Mesenteric fat pad (tissue), 1 donor: ENCODE measurements at places on chromosomes 11 and 22.

DNA sequence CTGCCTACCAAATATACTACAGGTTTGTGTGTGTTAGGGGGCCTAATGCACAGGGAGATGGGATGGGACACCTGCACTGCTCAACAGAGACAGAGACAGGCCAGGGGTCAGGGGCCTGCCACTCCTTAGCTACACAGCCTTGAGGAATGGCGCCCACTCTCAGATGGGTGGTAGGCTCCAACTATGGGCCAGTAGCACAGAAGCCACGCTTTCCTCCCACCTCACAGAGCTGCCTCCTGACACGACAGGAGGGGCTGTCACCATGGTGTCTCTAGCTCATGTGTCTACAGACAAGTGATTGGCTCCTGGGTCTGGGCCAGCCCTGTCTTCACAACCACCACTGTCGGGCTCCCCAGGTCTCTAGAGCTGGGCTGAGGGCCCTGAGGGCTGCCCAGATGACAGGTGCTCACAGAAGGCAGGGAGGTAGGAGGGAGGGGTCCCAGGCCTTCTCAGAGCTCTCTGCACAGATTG lies 81.8 kb downstream of the DGCR2 start:
- DNase-seq: no peak

GRCh38 chr22:25762147-25762546 lies 20.2 kb downstream of the MYO18B start:
- no peak for DNase-seq

DNA sequence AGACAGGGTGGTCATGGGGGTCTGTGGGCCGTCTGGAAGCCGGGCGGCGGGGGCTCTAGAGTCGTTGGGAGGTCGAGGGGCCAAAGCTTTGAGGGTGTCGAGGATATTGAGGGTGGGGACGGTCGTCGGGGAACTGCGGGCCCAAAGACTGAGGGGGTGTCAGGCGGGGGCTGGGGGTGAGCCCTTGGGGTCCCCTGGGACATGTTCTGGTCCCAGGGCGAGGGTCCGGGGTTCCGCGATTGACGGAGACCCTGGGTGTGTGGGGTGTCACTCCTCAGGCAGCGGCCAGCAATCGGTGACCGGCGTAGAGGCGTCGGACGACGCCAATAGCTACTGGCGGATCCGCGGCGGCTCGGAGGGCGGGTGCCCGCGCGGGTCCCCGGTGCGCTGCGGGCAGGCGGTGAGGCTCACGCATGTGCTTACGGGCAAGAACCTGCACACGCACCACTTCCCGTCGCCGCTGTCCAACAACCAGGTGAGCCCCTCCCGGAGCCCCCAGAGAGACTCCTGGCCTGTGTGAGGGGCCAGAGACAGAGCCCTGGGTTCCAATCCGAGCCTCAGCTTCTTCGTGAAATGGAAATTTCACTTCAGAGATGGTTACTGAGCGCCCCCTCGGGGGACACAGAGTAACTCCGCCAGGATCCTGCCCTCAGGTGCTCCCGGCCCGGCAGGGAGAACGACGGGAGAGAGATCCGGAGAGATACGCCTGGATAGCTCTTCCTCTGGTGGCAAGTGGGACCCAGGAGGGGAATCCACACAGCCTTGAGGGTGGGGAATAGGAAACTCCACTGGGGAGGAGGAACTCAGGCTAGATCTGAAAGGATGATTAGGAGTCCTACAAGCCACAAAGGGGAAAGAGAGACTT lies 714 bp downstream of the SDF2L1 start:
- no peak for DNase-seq

DNA sequence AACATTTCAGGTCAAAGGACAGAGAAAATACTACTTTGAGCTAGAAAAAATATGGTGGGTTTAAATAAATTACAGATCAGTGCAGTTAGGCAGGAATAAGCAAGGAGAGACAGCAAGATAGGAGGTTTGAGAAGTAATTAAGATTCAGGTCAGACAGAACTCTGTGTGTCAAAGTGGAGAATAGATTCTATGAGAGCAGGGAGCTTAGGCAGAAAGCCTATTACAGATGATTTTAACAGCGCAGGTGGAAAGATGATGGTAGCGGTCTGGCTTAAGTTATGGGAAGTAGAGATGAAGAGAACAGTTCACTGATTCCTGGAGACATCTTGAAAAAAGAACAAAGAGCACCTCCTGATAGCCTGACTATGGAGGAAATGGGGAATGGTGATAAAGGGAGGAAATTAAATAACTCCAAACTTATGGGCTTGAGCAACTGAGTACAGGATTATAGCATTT lies 106.0 kb downstream of the APIP start:
- no peak for DNase-seq

DNA sequence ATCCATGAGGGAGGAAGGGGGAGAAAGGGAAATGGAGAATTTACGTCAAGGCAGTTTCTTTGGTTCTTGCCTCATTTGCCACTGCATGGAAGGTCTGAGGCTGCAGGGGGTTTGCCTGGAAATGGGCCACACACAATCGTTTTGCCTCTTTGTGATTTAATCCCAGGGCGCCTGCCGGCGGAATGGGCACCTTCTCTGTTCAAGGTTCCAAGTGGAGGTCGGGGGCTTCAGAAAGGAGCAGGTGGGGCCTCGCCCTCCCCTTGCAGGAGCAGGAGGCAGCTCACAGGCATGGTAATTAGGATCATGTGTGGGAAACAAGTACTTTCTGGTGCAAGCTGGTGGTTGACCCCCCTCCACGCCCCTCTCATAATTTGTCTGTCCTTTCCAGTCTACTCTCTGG lies 29.9 kb downstream of the MPPED1 start:
- DNase-seq: peak; percentile 68

- peak; percentile 67 for DNase-seq
These were observed 31.2 kb upstream of the SMIM35 start for GRCh38 chr11:118117790-118118601.

GRCh38 chr11:36098087-36098486 lies 154.2 kb downstream of the LDLRAD3 start:
- peak; percentile 53 for DNase-seq

- no peak for DNase-seq
These were observed 972.8 kb downstream of the OPCML start for GRCh38 chr11:132559331-132560036.

GRCh38 chr11:134921938-134922337 lies 509.9 kb upstream of the B3GAT1 start:
- DNase-seq: no peak

- no peak for DNase-seq
These were observed 75.4 kb upstream of the FGF3 start for GRCh38 chr11:69894648-69895047.

GRCh38 chr11:118497831-118498230 lies 29.4 kb upstream of the TTC36 start:
- no peak for DNase-seq

DNA sequence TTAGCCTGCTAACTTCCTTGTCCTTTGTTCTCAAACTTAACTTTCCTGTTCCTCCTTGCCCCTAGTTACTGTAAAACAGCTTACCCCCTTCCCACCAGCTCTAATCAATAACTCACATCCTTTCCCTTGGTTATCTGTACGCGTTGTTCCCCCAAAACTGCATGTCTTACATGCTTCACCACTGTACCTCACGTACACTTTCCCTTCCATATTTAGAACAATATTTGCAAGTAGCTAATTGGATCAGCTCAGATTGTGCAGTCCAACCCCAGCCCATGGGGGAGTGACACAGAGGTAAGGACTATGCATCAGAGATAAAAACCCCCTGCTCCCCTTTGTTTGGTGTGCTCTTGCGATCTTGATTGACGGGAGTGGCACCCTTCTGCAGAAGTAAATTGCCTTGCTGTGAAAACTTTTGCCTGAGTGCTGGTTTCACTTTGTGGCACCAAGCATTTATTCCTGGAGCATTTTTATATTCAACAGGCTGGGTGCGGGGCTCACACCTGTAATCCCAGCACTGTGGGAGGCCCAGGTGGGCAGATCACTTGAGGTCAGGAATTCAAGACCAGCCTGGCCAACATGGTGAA lies 30.9 kb downstream of the MIF start:
- DNase-seq: no peak

DNA sequence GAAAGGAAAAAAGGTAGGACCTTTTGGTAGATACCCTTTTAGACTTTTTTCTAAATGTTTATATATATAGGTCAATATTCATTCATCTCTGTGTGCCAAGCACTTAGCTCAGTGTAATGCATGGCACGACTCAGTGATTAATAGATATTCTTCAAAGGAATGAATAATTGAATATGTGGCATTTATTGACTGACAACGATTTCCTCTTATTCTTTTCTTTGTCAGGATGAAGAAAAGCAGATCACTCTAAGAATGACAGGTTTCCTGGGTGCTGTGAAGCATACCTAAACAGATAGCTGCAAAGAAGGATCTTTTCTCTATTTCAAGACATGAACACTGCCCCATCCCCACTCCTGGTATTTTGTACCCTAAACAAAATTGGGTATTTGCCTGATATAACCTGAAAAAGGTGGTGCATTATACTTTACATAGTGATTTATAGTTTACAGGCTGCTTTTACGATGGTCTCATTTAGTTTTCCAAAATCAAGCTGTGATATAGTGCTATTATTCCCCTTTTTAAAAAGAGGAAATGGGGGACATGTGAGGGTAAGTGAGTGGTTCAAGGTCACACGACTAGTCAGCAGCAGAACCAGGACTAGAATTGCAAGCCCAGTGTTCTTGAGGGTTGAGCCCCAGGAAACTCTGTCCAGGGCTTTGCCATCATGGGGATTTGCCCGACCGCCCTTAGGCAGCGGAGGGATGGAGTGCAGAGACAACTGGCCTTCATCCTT lies 32.9 kb upstream of the CLMP start:
- no peak for DNase-seq

GRCh38 chr22:17481424-17481823 lies 81.9 kb upstream of the SLC25A18 start:
- no peak for DNase-seq

- no peak for DNase-seq
These were observed 83.1 kb upstream of the NCAM1 start for GRCh38 chr11:112878033-112878601.

- DNase-seq: no peak
These were observed 24.9 kb upstream of the GRAMD1B start for GRCh38 chr11:123405123-123405592.

GRCh38 chr11:131503017-131503416 lies 132.6 kb downstream of the NTM start:
- no peak for DNase-seq

- DNase-seq: no peak
These were observed 1107.6 kb downstream of the BRD1 start for GRCh38 chr22:48719978-48720661.

DNA sequence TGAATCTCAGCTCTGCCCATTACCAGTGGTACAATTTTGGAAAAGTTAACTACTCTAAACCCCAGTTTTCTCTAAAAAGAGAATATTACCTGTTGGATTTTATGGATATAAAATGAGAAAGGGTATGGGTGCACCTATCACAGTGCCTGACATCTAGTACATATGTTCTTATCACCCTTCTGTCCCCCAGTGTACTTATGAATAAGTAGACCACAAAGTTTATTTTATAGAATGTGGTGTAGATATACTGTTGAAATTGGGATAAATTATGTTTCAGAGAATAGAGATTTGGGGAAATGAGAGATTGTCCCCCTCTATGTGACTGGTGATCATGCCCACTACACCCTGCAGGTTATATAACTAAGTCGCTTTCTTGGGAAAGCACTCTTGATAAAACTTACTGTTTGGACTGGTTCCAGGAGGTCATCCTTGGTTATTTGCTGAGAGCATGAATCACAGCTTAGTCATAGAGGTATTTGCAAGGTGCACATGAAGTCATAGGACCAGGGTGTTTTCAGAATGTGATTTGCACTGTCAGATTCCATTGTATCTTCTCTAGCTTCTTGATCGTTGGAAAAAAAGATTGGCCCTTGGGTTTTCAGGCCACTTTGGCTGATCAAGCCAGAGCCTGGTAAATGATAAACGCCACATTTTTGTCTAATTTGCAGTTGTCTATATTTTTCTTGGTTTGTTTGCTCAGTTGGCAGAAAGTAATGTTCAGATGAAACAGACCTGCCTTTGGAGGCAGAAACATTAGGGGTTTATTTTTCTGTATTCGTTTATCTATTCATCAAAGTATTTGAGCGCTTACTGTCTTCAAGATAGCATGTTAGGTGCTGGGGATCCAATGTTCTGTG lies 21.3 kb downstream of the STX3 start:
- DNase-seq: no peak

DNA sequence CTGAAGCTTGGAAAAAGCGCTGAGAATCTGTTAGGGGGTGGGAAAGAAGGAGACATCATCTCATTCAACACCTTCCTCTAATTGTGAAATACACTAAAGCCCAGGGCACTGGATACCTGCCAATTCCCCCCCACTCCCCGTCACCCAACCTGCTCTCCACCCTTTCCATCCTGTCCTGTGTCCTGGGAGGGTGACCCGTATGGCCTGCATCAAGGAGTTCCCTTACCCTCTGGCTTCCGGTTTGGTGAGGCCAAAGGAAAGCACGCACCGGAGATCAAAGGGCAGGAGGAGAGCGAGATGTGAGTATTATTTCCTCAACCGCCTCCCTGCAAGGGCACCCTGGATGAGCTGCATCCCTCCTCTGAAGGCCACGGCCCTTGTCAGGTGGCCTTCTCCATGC lies 65.0 kb upstream of the PTPRJ start:
- DNase-seq: peak; percentile 80

DNA sequence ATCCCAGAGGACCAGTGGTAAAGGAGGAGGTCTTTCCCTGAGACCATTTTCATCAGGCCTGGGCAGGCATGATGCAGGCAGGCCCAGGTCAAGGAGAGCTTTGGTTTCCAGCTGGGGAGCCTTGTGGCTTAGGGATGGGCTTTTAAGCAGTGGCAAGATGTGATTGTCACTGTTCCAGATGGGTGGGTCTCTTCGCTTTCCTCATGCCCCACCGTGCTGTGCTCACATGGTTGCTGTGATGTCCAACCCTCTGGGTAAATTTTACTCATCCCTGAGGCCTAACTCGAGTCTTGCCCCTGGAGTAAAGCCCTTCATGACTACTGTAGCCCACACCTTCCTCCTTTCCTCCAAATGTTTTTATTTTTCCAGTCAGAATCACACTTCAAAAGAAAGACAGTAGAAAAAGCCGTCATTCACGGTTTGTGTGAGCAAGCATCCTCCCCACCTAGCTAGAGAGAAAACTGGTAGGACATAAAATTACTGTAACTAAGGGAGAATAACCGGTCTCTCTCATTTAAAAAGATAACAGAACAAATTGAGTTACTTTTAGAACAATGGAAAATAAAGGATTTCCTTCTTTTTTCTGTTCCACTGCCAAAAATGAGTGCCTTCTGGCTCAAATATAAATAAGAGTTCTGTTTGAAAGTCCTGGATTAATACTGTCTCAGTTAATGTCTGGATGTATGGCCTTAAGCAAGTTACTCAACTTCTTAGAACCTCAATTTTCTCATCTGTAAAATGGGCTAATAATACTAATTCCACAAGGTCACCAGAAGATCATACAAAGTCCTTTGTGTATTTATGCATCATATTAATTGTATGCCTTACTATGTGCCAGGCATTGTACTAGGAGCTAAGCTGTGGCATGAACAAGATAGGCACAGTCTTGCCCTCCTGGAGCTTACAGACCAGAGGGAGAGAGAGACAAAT lies 84.9 kb downstream of the ME3 start:
- DNase-seq: no peak

- DNase-seq: no peak
These were observed 78.0 kb downstream of the PISD start for GRCh38 chr22:31583861-31584485.

GRCh38 chr11:120126620-120127019 lies 11.3 kb downstream of the TRIM29 start:
- DNase-seq: no peak
